ENCODE measurements at places on chromosomes 2 and 18. TPM values are rescaled to one million over a fixed set of nuclear protein-coding genes. Genes with fewer than 3 reads are reported as not detected.

POTEI gene
- total RNA-seq, result not detected

CAPN14 gene
- total RNA-seq, result 0.22 TPM

UGT1A6 gene
- total RNA-seq, result not detected

TEKT4 gene
- not detected for total RNA-seq

CHST10 gene
- 1.7 TPM for total RNA-seq

SLC40A1 gene
- 61.2 TPM for total RNA-seq

VRK2 gene
- 28.6 TPM for total RNA-seq

GNLY gene
- total RNA-seq, result 10.0 TPM

MC5R gene
- not detected for total RNA-seq

ITGA4 gene
- total RNA-seq, result 13.4 TPM

ITPRIPL1 gene
- 3.7 TPM for total RNA-seq

ONECUT2 gene
- total RNA-seq, result not detected

ABCB11 gene
- 4.6 TPM for total RNA-seq

DGUOK gene
- 50.1 TPM for total RNA-seq

HAT1 gene
- total RNA-seq, result 38.6 TPM

CD8B gene
- total RNA-seq, result 0.88 TPM

IL18RAP gene
- 7.2 TPM for total RNA-seq

B4GALT6 gene
- 4.2 TPM for total RNA-seq

UGT1A8 gene
- total RNA-seq, result not detected

GPR17 gene
- not detected for total RNA-seq

MLPH gene
- total RNA-seq, result 16.8 TPM

LRPPRC gene
- total RNA-seq, result 59.5 TPM

LIMS4 gene
- 0.85 TPM for total RNA-seq

SERPINB7 gene
- total RNA-seq, result not detected

ALPP gene
- not detected for total RNA-seq

SKOR2 gene
- total RNA-seq, result not detected

VWA3B gene
- total RNA-seq, result not detected

ATP6V1C2 gene
- total RNA-seq, result 2.6 TPM

SH2D6 gene
- not detected for total RNA-seq

TMEM198 gene
- not detected for total RNA-seq

PROKR1 gene
- total RNA-seq, result 0.19 TPM

SLC19A3 gene
- 483 TPM for total RNA-seq

MPHOSPH10 gene
- total RNA-seq, result 23.3 TPM

MALL gene
- total RNA-seq, result 7.3 TPM

MOGAT1 gene
- total RNA-seq, result 2.8 TPM

All from subcutaneous adipose tissue (tissue), 4 donors.